Right renal cortex interstitium (tissue), 3 donors: ENCODE measurements at places on chromosomes 5 and 9. TPM values are rescaled to one million over a fixed set of nuclear protein-coding genes. Genes with fewer than 3 reads are reported as not detected.

TAS2R1 gene
- not detected for polyA plus RNA-seq

KIAA0825 gene
- polyA plus RNA-seq = 4.3 TPM

- DNase-seq = no peak
Measured at GRCh38 chr5:96885518-96886338, 9.4 kb downstream of the ERAP2 start.

DNA sequence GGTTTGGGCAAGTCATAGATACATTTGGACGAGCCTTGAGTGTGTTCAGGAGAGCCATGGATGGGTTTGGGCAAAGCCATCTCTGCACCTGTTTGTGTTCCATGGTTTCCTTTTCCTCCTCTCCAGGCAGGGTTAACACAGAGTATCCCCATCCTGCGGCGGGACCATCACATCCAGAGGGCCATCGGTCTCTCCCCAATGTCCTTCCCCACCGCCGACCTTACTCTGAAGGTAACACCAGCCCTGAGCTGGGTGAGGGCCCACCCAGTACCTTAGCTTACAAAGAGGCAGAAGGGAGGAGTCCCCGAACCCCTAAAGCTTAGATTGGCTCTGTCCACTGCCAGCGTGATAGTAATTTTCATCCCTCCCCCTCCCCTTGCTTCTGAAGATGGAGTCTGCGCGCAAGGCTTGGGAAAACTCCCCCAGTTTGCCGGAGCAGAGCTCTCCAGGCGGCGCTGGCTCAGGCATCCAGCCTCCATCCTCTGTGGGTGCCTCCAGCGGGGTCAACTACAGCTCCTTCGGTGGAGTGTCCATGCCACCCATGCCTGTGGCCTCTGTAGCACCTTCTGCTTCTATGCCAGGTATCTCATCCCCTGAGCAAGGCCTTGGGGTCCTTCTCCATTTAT, 18.0 kb upstream of the POMT1 start:
- DNase-seq = no peak

GRCh38 chr5:9456435-9457042, 89.3 kb downstream of the SEMA5A start:
- no peak for DNase-seq
